ENCODE measurements at places on chromosomes 12 and 14.

DNA sequence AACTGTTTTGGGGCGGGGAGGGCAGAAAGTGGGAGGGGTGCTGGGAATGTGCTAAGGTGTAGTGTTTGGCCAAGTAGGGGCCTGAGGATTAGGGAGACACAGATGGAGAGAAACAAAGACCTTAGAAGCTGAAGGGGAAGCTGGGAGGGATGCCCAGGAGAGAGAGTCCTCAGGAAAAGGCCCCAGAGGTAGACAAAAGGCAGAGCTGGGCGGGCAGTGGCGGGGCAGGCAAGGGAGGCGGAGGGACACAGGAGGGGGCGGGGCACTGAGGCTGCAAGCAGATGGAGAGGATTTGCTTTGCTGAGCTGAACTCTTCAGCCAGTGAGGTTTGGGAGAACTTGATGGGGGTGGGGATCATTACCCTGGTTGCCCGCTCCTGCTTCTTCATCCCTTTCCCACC is 2.8 kb downstream of the PTMS start:
- DNase-seq: no peak

GRCh38 chr12:25994901-25995625 is 36.6 kb downstream of the RASSF8 start:
- no peak for DNase-seq

- DNase-seq: no peak
These were observed 7.3 kb downstream of the VAMP1 start for GRCh38 chr12:6463216-6463615.

GRCh38 chr14:85599939-85600338 is 70.0 kb downstream of the FLRT2 start:
- no peak for DNase-seq

DNA sequence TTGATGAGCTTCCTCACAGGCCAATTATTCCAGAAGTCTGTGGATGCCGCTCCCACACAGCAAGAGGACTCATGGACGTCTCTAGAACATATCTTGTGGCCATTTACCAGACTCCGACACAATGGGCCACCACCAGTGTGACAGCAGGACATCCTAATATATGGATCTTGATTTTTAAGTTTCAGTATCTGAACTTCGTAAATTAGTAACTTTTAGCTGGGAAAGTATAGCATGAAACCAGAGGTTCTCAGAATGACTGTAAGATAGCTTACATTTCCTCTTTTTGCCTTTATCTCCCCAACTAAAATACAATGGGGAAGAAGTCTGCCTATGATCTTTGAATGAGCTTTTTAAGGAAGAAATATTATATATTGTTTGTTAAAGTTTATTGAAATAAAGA is 87.0 kb downstream of the DNAI7 start:
- no peak for DNase-seq

DNA sequence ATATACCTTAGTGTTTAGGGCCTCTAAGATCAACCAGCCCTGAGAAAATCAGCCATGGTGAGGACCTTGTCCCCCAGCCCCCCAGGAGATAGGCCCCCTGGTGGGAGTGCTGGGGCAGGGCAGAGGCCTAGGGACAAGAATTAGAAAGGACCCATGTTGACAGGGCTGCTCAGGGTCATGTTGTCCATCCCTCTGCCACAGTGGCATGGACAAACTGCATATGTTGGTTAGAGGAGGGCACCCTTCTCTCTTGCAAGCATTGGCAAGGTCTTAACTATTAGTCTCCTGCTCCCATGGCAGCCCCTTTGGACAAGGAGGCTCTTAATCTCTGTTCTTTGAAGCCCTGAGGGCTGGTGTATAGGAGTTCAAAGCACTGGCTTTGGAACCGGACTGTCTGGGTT is 755 bp upstream of the PTPN6 start:
- DNase-seq: no peak

DNA sequence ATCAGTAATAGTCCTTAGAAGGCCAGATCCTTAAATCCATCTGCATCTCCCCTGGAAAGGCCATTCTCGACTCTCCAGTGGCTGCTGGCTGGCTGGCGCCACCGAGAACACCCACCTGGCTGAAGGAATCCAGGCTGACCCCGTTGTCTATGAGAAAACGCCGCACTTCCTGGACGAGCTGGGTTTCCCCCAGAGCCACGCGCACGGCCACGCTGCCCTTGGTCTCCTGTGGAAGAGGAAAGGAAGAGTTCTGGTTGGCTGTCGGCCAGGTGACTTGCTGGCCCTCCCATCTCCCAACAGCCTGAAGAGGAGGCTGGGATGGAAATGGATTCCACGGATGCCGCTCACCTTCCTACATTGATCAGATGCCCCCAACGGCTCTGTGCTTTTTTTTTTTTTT is 23.9 kb downstream of the RBM19 start:
- no peak for DNase-seq

- DNase-seq: no peak
These were observed 174.7 kb downstream of the SSPN start for GRCh38 chr12:26370098-26370497.

GRCh38 chr12:103840462-103840875 is 565 bp downstream of the NT5DC3 start:
- no peak for DNase-seq

GRCh38 chr14:80575763-80576162 is 364.5 kb upstream of the DIO2 start:
- no peak for DNase-seq

DNA sequence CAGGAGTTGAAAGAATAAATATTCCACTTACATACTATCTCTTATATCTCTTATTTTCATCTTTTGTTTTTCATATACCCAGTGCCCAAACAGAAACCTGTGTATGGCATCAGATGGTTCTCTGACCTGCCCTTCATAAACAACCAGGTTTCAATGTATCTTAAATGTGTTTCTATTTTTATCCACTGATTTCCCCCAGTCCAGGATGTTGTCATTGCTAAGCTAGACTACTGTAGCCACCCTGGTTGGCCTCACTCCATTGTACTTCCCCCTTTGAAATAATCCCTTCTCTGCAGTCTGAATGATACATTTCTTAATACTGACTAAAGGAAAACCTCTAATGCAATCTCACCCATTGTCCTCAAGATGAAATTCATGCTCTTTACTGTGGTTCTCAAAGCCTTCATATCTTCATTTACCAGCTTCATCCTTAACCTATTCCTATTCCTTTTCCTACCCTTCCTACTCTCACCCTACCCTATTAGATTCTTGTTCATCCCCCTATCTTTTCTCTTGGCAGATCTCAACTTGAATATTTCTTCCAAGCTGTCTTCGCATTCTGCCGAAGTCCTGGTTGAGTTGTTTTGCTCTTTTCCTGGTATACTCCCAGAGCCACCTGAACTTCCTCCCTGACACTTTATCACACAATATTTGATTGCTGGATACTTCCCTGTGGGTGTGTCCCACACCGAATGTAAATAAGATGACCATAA is 312.4 kb downstream of the FOXG1 start:
- no peak for DNase-seq

DNA sequence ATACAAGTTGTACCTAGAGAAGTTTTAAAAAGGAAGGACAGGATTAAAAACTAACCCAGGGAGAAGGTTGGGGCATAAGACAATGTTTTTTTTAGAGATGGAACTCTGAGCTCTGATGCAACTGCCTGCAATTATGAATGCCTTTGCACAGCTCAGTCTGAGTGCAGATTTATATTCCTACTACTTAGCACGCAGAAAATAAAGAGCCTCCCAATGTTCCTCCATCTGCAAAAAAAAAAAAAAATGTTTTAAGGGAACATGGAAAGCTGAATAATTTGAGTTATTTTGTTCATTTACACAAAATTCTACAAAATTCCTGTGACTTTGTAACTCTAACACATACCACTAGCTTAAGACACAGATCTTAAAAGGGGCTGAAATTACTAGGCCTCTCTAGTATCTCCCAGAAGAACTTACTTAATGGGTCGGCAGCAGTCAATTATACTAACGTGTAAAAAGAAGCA is 15.7 kb downstream of the CLIP1 start:
- DNase-seq: no peak

DNA sequence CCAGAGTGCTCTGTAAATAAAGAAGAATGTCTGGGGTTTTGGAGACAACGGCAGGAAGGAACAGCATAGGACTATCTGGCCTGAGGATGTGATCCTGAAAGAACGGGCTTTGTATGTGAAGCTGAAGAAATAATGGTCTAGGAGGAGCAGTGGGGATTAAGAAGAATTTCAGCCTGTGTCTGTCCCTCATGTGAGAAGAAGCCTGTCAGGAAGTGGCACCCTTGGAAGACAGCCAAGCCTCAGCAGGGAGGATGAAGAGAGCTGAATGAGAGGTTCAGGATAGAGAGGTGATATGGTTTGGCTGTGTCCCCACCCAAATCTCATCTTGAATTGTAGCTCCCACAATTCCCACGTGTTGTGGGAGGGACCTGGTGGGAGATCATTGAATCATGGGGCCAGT is 56.9 kb upstream of the TCL1A start:
- no peak for DNase-seq

- no peak for DNase-seq
These were observed 52.0 kb downstream of the PIK3C2G start for GRCh38 chr12:18313306-18313705.

- no peak for DNase-seq
These were observed 764 bp downstream of the RBM25 start for GRCh38 chr14:73058922-73059673.

GRCh38 chr14:68979722-68980451 is 785 bp upstream of the ACTN1 start:
- no peak for DNase-seq

GRCh38 chr14:51443195-51444018 is 203.4 kb downstream of the TMX1 start:
- DNase-seq: no peak

GRCh38 chr12:27696864-27697564 is 767 bp downstream of the REP15 start:
- no peak for DNase-seq

GRCh38 chr12:85457016-85457415 is 177.0 kb downstream of the ALX1 start:
- DNase-seq: no peak

DNA sequence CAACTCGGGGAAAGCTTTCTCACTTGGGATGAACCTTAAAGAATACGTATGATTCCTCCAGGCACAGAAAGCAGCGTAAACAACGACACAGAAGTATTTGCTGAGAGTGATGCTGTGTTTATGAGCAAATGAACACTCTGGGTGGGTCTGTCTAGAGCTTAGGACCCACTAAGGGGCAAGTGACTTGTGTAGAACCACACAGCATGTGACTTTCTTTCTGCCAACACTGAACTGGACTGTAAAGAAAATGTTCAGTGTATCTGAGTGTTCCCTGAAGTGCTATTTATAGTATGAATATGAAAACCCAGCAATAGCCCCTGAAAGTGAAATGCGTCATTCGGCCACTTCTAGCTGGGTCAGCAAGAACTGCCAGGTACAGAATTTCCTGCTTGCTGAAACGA is 78.5 kb downstream of the ST8SIA1 start:
- no peak for DNase-seq

DNA sequence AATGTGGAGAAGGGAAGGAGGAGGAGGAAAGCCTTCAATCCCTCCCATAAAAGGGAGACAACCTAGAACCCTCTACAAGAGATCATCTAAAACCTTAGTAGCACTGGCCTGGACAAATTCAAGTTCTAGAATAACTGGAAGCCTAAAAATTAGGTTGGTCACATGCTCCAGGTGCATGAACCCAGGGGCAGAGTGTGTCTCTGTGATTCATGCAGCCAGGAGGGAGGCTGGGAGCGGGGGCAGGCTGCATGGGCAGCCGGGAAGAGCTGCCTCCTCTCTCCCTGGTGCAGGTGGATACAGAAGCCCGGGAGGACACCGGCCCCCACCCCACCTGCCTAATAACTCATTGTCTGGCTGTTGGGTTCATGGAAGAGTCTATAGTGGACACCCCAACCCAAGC is 38.6 kb downstream of the CCDC85C start:
- no peak for DNase-seq

DNA sequence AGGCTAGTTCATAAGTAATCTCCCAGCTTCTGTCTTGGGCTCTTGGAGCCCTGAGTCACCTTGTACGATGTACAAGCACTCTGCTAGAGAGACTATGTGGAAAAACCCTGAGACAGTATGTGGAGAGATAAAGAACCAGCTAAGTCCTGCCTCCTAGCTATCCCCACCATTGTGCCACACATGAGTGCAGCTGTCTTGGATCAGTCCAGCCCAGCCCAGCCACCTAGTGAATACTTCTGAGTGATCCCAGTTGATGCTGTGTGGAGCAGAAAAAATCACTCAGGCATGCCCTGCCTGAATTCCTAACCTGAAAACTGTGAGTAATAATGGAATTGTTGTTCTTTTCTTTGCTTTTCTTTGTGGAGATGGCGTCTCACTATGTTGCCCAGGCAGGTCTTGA is 5.1 kb upstream of the SERPINA6 start:
- DNase-seq: no peak

DNA sequence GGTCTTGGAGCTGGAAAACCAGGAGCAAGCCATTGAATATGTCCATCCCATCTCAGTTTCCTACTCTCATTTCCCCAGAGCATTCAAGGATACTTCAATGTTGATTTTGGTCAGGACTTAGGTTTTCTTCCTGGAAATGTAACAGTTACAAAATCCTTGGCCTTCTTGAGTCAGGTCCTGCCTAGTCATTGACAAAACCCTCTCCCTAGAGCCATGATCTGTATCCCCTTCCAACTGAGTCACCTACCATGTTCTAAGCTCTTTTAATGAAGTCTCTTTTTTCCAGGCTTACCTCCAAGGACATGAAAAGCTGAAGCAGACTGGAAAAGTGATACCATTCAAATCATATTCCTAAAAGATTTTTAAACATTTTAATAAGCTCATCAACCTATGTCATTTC is 549.2 kb downstream of the GALC start:
- DNase-seq: no peak

DNA sequence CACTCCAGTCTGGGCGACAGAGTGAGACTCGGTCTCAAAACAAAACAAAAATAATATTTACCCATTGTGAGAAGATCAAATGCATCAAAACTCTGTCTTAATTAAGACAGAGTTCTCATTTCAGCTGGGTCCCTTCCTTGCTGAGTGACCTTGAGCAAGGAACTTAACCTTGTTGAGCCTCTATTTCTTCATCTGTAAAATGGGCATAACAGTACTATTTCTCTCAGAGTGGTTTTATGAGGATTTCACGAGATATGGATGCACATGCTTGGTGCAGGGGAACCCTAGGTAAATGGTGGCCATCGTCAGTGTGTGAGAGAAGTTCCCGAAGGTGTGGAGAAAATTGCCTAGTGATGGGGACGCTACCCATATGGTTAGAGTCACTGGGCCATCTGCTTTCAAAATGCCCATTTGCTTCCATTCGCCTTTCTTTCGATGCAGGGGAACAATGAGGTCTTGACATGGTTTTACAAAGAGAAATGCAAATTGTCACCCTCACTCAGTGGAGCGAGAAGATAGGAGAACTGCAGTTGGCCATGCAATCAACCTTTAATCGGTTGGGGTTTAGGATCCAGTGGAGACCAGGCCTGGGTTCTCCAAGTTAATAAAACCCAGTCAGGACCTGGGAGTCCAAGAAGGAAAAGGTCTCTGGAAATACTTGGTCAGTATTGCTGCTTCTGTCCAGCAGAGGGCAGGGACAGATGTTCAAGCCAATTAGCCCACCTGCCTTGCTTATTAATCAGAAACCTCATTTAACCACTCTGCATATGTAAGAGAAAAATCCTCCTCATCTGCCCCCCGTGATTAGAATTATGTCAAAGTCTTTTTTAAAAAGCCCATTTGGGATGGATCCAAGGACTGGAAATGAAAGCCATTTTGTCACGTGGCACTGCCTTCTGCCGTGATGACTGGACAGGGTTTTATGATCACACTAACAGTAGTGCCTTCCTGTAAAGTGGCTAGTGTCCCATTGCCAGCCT is 37.2 kb downstream of the CFAP251 start:
- no peak for DNase-seq

- no peak for DNase-seq
These were observed 334.4 kb downstream of the ADGRD1 start for GRCh38 chr12:131287938-131288764.

GRCh38 chr14:97994020-97994531 is 1196.9 kb downstream of the VRK1 start:
- no peak for DNase-seq

Measured in activated gamma-delta T cell treated with Interleukin-2 at 50 U/mL for 16 hours (primary cell).